ENCODE measurements at places on chromosomes 16 and 17. TPM values are rescaled to one million over a fixed set of nuclear protein-coding genes. Genes with fewer than 3 reads are reported as not detected.

DNA sequence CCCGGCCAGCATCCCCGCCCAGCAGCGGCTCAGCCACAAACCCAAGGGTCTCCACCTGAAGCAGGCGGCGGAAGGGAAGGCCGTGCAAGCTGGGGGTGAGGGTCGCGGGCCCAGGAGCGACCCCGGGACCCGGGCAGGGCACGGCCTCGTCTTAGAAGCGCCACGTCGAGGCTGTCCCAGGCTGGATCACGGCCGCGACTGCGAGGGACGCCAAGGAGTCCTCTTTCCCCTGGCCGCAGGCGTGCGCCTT, 538 bp upstream of the CCNF start:
- no peak for DNase-seq

DNA sequence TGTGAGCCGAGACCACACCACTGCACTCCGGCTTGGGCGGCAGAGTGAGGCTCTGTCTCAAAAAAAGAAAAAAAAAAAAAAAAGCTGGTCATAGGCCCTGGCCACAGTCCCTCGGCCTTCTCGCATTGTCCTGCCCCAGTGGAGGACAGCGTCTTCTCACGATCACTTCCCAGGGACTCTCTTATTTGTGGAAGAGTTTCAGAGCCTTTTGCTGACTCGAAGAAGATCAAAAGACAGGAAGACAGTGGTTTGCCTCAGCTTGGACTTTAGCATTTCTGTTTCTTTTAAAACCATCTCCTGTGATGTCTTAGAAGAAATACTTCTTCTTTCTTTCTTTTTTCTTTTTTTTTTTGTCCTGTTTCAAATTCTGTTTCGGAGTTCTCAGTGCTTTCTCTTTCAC, 210.0 kb downstream of the FTO start:
- DNase-seq: no peak

Gene NAGS
- 0.94 TPM for total RNA-seq

GRCh38 chr17:14318918-14319205, 18.0 kb downstream of the HS3ST3B1 start:
- no peak for DNase-seq

DNA sequence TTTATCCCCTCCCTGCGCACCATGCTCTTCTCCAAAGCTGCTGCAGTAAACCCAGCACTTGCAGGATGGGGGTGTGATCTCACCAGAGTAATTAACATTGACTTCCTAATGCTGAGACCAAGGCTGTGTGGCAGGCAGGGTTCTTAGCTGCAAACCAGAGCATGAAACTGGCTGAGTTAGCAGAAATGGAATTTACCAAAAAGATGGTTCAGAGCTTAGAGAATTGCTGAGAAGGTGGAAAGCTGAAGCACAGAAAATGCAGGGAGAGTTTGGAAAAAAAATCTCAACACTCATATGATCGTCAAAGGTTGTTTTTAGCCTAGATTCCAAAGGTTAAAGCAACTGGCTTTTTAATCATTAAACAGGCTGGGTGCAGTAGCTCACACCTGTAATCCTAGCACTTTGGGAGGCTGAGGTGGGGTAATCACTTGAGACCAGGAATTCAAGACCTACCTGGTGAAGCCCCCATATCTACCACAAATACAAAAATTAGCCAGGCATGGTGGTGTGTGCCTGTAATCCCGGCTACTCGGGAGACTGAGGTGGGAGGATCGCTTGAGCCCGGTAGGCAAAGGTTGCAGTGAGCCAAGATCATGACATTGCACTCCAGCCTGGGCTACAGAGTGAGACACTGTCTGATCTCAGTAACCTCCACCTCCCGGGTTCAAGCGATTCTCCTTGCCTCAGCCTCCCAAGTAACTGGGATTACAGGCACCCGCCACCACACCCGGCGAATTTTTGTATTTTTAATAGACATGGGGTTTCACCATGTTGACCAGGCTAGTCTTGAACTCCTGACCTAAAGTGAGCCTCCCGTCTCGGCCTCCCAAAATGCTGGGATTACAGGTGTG, 6.0 kb upstream of the TXNDC11 start:
- DNase-seq: no peak

Gene CA5A
- not detected for total RNA-seq

GRCh38 chr16:69106491-69107315, 1.2 kb downstream of the HAS3 start:
- peak; percentile 73 for DNase-seq

Gene RHBDL1
- 1.3 TPM for total RNA-seq

GRCh38 chr16:24139282-24139681, 116.9 kb upstream of the CACNG3 start:
- no peak for DNase-seq

Gene SP2
- total RNA-seq: 14.3 TPM

GRCh38 chr16:57341441-57342303, 16.9 kb upstream of the CCL22 start:
- no peak for DNase-seq

DNA sequence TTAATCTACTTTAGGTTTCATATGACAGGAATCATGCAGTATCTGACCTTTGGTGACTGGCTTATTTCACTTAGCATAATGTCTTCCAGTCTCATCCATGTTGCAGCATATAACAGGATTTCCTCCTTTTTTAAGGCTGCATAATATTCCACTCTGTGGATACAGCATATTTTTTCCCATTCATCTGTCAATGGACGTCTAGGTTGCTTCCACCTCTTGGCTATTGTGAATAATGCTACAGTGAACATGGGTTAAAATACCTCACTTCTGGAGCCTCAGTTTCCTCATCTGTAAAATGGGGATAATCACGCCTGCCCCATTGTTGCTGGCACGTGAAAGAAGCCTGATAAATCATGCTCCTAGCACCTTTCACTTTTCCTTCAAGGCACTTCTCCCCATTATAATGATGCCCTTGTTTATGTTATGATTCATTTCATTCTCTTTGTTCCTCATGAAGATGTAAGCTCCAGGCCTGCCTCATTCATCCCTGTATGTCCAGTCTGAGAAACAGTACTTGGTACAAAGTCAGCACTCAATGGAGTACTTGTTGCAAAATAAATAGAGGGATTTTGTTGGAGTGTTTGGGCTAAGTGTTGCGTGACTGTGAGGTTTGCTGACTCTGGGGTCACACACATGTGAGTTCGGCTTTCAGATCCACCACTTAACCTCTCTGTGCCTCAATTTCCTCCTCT, 59.6 kb downstream of the ABAT start:
- no peak for DNase-seq

GRCh38 chr17:8726941-8727555, 17.6 kb downstream of the CCDC42 start:
- DNase-seq: peak; percentile 63

Gene PPY
- total RNA-seq: not detected

Gene HSF4
- 101 TPM for total RNA-seq

Gene TMEM11
- 17.7 TPM for total RNA-seq

All from aorta (tissue), 5 donors.